ENCODE measurements at places on chromosomes 5 and 9.

DNA sequence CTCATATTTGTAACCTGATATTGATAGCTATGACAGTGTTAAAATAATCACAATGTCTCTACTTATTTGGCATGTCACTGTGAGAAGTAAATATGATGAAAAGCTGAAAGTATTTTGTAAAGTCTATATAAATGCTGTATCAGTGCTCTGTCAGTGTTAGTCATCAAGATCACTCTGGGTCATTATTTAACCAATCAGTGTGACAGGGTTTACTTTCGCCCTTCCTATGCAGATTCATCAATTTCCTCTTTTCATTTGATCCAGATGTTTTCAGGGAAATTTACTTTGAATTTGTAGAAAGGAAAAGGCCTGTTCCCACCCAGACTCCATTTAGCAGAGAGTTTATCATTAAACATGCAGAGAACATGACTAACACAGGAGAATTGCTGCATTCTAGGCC is 9.9 kb upstream of the PCSK5 start:
- DNase-seq = no peak

GRCh38 chr5:132787076-132787475 is 10.0 kb upstream of the SEPTIN8 start:
- no peak for DNase-seq

GRCh38 chr5:40204144-40204543 is 475.6 kb upstream of the PTGER4 start:
- no peak for DNase-seq

DNA sequence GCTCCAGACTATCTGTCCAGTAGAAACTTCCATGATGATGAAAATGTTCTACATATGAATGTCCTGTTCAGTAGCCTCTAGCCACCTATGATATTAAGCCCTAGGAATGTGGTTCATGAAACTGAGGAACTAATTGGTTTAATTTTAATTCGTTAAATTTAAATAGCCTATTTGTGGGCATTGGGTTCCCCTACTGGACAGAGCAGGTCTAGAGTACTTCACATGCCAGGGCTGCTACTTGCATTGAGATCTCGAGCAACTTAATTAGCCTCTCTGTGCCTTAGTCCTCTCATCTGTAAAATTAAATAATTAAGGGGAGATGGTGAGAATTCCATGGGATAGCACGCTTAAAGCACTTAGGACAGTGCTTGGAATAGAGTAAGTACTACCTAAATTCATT is 160.0 kb downstream of the PAPPA start:
- DNase-seq = no peak

- no peak for DNase-seq
Measured at GRCh38 chr5:180865981-180866695, 5.1 kb upstream of the ZFP62 start.

DNA sequence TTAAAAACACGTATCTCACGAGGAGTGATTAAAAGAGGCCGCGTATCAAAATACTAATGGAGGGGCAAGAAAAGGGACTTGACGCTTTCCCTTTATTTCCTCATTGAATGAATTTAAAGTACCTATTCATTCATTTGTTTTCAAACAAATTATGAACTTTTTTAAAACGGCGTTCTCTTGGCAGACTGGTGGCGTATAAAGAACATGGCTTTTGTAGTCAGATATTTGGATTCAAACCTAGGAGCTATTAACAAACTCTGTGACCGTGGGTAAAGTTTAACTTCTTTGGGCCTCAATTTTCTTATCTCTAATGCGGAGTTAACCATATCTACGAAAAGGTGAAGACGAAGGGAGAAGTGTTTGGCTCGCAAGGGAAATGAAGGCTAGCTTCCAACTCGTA is 876 bp downstream of the CAAP1 start:
- DNase-seq = no peak

DNA sequence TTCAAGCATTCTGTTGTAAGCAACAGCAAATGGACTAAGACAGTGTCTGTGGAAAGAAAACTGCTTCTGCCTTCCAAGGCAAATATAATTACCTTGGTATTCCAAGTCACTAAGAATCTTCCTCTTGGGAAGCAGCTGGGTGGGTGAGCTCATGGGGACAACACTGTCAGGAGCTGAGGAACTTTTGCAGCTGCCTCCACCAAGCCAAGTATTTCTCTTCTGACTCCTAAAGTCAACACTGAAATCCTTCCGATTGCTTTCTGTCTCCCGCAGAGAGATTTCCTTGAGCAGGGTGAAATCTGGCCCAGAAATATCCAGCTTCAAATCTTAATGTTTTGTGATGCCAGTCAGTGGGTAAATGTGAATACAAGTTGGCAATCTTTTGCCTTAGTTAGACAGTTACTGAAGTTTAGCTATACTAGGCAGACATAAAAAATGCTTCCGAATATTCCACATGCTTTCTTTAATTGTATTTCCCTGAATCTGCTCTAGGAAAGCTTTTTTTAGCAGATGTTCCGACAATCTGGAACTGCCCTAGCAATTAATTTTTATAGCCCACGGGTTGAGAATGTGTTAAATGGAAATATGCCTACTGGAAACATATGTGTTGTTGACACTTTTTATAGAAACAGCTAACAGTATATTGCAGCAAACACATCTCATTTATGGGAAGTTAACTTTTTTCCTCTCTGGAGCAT is 369.9 kb upstream of the DAB2 start:
- peak; percentile 79 for DNase-seq

- DNase-seq = no peak
Measured at GRCh38 chr5:77777281-77777892, 1.2 kb upstream of the TBCA start.

GRCh38 chr9:92644278-92644677 is 25.7 kb downstream of the IPPK start:
- DNase-seq = no peak

GRCh38 chr5:143261748-143262392 is 141.6 kb downstream of the NR3C1 start:
- no peak for DNase-seq
